Right renal pelvis (tissue), 4 donors: ENCODE measurements at places on chromosomes 1 and 21.

- no peak for DNase-seq
These were observed 5.3 kb upstream of the DPYD start for GRCh38 chr1:97926017-97926708.

DNA sequence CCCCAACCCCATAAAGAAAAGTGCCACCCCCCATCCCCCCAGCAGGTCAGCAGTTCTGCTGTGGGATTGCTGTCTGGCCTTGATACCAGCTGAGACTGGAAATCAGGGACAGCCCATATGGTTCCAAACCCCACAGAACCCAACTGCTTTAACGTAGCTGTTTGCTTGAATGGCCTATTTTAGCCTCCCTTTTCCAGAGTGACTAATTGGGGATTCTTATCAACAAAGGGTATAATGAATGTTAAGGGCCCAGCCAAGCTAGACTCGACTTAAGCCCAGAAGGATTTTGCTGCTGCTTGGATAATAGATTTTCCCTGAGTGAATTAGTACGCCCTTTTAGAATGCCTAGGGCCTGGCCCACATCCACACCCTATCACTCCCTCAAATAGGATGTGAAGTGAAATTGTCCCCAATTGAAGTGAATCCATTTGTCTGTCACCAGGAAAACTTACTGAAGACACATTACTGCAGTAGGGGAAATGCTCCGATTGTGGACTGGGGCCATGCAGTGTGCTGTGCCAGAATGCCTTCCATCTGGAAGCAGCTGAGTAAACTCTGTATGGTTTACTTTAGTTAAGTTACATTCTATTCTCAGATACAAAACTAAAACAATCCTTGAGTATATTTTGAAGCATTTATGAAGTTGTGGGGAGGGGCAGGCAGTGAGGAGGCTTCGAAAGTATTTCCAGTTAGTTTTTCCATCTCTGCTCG lies 156.9 kb downstream of the DHRS3 start:
- DNase-seq, result no peak

DNA sequence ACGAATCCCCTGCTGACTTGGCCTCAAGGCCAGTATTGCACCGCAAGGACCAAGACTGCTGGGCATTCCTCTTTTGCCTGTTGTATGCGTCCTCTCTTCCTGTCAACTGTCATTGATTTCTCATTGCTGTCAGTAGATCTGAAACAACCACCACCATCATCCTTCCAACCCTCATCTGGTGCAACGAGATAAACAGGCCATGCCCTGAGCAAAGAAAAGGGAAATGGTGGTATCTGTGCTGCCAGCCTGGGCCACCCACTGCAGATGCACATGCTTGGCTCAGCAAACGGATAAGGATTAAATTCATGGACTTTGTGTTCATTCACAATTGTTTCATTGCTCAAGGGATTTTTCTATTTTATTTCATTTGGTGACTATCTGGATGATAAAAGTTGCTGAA lies 13.6 kb downstream of the OXCT2 start:
- DNase-seq, result no peak

GRCh38 chr1:230005040-230005439 lies 62.0 kb upstream of the GALNT2 start:
- DNase-seq, result no peak

DNA sequence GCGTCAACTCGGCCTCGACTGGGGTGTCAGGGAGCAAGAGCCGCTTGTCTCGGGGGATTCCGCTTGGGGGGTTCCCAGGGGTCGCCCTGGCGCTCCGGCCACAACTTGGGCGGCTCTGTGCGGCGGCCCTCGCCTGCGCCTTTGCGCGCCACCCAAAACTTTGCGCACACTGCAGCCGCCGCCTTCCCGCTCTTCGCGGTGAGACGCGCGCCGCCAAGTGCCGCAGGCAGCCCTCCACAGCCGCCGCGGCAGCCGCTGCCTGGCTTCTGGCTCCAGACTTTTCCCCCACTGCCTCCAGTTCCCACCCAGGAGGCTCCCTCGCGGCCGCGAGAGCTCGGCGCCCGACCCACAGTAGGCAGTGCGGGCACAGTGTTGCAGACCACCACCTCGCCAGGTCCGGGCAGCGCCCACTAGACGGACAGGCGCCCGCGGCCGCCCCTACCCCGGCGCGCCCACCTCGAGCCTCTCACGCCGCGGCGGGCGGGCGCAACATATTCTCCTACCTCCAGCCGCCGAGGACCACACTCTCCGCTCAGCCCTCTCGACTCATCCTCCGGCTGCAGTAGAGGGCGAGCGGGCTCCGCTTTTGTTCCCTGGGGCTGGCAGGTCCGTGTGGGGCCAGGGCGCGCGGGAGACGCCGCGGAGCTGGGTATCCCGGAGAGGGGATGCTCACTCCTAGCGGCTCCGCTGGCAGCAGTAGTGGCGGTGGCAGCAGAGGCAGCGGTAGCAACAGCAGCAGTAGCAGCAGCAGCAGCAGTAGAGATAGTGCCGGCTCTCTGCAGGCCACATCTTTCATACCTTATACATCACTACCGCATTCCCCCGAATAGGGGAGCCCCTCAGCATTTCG lies 296.6 kb downstream of the OMA1 start:
- DNase-seq, result peak; percentile 28

DNA sequence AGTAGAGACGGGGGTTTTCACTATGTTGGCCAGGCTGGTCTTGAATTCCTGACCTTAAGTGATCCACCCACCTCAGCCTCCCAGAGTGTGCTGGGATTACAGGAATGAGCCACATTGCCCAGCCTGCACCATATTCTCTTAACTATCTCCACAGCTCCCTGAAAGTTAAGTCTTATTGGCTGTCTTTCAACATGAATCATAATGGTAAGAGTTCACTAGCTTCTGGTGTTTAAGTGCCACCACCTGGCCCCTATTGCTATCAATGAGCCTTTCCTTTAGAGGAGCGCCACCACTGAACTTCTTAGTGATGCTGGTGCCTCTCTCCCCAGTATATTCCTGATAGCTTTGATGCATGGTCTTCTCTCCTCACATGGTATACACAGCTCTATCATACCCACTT lies 15.7 kb downstream of the ZFYVE9 start:
- DNase-seq, result no peak

- no peak for DNase-seq
These were observed 20.6 kb upstream of the PROK1 start for GRCh38 chr1:110430366-110430765.

DNA sequence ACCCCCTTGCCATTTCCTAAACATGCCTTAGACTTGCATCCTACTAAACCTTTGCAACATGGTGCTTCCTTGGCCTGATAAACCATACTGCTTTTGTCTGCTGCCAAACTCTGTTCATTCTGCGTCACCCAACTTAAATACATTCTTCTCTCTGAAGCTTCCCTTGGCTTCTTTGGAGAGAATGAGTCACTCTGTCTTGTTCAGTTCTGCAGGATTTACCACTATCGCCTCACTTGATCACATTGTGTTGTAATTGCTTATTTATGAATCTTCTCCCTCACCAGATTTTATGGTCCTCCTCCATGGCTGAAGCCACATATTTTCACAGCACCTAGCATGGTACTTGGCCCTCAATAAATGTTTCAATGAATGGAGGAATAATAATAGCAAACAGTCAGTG lies 21.7 kb upstream of the TUT4 start:
- no peak for DNase-seq

DNA sequence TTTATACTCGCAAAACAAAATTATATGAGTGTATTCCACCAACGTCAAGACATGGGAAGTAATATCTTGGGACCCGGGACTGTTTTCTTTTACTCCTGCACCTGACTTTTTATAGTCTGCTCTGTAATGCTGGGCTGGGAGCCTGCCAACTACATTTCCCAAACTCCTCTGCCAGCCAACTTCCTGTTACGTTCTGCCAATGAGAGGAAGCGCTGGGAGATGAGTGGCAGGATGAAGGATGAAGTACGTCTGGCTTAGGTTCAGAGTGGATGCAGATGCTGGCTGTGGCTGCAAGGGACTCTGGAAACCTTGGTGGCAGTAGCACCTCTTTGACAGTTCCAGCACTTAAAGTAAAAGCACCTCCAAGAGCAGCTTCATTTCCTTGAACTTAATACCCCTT lies 59.6 kb downstream of the USP24 start:
- DNase-seq, result no peak

DNA sequence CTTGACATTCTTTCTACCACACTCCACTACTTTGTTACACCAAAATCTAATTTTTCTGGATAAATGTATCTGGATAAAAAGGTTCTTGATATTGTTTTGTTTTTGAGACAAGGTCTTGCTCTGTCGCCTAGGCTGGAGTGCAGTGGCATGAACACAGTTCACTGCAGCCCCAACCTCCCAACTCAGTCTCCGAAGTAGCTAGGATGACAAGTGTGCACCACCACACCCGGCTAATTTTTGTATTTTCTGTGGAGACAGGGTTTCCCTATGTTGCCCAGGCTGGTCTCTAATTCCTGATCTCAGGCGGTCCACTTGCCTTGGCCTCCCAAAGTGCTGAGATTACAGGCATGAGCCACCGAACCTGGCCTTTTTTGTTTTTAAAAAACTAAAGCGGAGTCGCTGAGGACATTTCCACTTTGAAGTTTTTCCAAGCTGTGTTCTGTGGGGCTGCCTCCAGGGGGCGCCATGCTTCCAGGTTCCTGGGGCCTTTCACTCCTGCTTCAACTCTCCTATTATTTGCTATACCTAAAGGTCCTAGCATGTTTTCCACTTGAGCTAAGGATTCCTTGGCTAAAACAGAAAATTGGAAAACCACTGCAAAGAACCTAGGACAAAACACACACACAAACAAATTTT lies 14.1 kb upstream of the NCMAP start:
- no peak for DNase-seq

- DNase-seq, result no peak
These were observed 48.0 kb downstream of the PDE4B start for GRCh38 chr1:65840683-65841082.
